Hepatic stellate cell (primary cell): ENCODE measurements at places on chromosomes 4 and X.

GRCh38 chrX:2492531-2493218 is 8.1 kb downstream of the DHRSX start:
- DNase-seq = no peak

DNA sequence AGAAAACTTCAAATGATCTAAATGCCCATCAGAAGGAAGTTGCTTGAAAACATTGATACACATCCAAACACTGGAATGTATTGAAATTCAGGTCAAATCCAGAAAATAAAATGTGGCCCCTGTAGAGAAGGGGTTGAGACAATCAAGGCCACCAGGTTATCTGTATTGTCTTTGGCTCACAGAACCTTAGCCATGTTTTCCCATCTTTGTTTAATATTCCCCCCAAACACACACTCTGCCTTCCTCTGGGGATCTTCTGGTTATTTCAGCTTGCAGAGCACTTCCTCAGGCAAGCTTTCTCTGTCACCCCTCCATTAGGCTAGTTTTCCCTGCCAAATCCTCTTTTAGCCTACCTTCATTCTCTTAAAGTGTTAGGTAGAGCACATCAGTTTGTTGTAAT is 30.5 kb downstream of the PAGE2 start:
- no peak for DNase-seq

DNA sequence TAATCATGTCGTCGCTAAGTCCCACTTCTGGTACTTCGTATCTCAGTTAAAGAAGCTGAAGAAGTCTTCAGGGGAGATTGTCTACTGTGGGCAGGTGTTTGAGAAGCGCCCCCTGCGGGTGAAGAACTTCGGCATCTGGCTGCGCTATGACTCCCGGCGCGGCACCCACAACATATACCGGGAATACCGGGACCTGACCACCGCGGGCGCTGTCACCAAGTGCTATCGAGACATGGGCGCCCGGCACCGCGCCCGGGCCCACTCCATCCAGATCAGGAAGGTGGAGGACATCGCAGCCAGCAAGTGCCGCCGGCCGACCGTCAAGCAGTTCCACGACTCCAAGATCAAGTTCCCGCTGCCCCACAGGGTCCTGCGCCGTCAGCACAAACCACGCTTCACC is 11.3 kb downstream of the PNCK start:
- DNase-seq = no peak

DNA sequence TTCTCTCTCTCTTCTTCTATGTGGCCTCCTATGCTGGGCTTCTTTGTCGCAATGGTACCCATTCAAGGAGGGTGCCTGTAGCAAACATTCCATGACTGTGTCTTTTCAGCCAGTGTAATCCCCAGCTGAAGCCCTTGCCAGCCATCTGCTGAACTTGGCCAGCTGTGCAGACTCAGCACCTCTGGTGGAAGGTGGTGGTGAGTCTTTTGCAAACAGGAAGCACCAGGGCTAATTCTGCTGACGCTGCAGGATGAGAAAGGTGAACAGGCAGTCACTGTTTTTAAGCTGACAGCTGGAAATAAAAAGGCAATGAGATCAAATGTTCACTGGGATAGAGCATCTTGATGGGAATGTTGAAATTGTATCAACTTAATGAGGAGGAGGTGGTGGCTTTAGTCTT is 298.7 kb upstream of the CLNK start:
- no peak for DNase-seq

DNA sequence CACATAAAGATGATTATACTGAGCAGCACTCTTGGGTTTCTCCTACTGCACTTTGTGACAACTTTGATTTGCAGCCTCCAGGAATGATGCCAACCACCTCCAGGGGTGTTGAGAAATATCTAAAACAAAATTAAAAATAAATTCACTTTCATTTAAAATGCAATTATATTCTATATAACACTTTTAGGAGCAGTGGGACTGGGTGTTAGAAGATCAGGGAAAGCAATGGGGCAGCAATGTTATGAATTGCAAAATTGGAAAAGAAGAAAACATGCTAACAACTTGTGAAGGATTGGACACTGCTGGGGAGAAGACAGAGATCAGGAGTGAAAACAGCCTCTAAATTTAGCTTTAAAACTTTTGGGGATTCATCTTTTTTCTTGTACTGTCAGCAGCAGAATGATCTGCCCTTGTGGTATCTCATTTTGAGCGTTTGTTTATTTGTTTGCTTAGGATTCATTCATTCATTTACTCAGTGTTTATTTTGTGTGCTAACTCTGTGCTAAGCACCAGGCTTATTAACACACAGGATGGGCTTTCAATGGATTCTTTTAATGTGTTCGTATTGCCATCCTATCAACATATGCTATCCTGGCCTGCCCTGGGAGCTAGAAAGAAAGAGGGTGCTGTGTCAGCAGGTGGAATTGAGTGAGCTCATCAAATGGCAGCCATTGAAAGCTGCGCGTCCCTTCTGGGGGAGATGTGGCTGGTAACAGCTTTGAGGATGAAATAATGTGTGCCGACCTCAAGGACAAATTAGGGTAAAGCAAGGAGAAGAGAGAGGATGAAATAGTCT is 96.5 kb downstream of the FRMPD4 start:
- DNase-seq = no peak

DNA sequence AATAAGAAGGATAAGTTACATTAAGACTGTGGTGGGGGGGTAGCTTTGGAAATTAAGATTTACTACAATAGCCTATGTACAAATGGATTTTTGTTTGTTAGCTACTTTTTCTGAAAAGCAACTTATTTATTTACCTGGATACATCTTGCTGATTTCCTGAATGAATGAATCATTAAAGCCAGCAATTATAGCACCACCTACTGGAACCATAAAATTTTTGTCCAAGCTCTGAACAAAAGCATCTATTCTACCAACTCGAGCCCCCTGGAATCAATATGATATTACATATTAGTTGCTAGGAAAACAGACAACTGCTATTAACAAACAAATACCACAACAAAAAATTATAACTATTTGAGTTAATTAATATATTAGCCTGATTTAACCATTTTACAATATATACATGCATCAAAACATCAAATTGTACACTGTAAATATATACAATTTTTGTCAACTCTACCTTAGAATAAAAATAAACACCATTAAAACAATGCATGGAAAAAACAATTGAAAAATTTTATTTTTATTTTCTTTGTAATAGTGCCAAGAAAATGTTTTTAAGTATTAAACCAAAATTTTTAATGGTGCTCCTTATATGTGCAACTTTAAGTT is 15.3 kb downstream of the SEPSECS start:
- DNase-seq = peak; percentile 9
